ENCODE measurements at places on chromosomes 7 and 10. TPM values are rescaled to one million over a fixed set of nuclear protein-coding genes. Genes with fewer than 3 reads are reported as not detected.

GRCh38 chr7:3544202-3544601, 243.2 kb downstream of the SDK1 start:
- no peak for DNase-seq

DNA sequence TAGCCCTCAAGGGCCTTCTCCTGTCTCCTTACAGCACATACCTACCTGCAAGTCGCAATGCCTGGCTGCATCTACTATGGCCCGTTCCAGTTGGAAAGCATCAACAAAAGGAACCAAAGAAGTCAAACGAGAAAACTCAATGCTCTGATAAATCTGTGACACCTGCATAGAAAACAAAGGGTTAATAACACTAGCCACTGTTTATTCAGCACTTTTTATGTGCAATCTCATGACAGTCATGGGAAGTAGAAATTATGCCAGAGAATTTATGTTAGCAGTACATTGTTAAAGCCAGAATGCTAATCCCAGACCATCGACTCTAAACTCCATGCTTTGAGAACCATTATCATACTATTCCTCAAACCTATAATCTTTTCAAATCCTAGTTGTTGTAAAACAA, 21.1 kb downstream of the EIF3A start:
- DNase-seq = no peak

DNA sequence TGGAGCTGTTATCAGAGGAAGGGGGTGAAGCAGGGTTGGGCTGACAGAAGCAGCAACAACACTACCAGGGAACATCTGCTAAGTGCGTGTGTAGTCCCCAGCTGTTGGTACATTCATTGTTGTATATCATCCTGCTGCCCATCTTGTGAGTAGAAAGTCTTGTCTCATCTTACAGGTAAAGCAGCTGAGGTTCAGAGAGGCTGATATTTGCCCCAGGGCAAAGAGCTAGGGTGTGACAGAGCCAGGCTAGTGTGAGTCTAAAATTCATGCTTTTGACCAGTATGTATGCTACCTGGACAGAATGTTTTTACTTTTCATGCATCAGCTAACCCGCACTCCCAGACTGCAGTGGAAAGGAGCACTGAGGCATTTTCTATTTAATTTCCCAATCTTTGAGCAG, 221.6 kb downstream of the STK31 start:
- no peak for DNase-seq

- no peak for DNase-seq
Measured at GRCh38 chr7:159034988-159035387, 109.7 kb downstream of the VIPR2 start.

Gene RALA
- 45.9 TPM for polyA plus RNA-seq

DNA sequence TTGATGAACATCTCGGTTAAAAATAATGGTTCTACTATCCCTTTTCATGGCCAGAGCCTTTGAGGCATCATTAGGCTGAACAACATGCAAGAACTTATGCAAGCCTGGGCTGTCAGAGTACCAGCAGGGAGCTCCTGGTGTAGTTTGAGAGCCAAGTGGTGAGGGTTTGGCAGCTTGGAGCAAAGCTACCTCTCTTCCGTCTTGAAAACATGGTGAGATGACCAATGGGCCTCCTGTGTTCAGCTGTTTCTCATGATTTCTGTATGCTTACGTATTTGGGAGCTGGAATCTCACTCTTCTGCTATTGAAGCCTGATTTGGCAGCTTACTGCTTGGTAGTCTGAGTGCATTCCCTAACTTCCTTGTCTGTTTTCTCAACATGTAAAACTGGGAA, 150.4 kb downstream of the CXCL12 start:
- peak; percentile 32 for DNase-seq

DNA sequence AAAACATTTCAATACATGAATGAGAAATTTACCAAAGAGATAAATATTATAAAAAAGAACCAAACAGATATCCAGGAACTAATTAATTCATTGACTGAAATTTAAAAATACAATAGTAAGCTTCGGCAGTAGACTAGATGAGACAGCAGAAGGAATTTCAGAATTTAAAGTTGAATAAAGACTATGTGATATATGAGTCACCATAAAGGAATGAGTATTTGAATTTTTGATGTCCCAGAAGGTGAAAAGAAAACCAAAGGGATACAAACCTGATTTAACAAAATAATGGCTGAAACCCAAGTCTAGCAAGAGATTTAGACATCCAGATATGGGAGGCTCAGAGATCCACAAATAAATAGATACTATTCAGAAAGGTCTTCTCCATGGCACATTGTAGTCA, 623.9 kb upstream of the FOXK1 start:
- no peak for DNase-seq

Gene FKBP6
- polyA plus RNA-seq = 0.12 TPM

DNA sequence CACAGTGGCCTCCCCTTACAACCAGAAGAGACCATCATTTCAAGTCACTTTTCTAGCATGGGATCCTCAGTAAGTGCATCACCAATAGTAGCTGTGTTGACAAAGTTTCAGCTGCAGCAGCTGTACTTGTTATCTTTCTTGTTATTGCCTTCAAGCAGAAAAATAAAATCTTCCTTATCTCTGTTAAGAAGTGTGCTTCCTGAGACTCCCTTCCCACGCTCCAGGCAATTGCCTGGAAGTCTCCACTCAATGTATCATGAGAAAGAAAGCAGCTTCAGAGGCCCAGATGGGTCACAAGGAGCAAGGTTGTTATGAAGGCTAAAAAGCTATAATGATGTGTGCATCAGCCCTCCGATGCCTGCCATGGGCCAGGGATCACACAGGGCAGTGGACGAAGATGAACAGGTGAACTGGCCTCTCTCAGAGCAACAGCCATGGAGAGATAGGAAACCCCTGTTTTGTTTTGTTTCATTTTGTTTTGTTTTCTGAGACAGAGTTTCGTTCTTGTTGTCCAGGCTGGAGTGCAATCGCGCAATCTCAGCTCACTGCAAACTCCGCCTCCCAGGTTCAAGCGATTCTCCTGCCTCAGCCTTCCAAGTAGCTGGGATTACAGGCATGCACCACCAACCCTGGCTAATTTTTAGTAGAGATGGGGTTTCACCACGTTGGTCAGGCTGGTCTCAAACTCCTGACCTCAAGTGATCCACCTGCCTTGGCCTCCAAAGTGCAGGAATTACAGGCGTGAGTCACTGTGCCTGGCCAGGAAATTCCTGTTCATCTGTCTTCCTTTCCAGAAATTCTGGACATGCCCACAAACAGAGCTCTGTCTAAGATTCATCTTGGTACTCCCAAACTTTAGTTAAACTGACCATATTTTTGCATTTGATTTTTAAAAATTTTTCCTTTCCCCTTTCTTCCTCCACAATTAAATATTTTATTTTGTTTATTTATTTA, 340.5 kb downstream of the TNS3 start:
- no peak for DNase-seq

DNA sequence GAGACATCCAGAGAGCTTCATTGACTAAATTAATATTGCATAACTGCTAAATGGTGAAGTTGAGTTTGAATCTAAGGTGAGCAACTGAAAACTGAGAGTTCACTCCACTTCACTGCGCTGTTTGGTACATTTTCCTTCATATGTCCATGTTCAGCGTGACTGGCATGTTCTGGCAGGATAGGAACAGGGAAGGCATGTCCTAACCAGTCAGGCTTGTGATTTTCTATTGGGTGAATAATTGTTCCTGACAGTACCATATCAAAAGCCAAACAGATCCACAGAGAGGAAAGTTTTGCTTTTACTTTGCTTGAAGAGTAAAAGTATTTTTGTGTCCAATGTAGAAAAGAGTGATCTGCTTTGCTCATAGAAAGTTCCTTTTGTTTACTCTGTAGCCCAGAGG, 53.2 kb downstream of the WDFY4 start:
- DNase-seq = no peak

DNA sequence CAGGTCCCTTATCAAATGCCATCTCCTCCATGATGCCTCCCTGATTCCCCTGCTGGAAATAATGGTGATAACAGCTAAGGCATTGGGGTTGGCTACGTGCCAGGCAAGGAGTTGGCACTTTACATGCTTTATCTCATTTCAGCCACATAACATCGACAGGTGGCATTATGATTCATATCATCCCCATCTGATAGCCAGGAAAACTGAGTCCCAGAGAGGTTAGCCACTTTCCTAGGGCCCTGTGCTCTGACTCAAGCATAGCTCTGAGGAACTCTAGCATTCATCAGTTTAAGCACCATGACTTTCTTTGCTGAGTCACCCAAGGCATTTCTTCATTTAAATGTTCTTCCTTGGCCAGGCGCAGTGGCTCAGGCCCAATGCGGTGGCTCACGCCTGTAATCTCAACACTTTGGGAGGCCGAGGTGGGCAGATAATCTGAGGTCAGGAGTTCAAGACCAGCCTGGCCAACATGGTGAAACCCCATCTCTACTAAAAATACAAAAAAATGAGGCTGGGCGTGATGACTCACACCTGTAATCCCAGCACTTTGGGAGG, 6.6 kb downstream of the LEP start:
- DNase-seq = no peak

DNA sequence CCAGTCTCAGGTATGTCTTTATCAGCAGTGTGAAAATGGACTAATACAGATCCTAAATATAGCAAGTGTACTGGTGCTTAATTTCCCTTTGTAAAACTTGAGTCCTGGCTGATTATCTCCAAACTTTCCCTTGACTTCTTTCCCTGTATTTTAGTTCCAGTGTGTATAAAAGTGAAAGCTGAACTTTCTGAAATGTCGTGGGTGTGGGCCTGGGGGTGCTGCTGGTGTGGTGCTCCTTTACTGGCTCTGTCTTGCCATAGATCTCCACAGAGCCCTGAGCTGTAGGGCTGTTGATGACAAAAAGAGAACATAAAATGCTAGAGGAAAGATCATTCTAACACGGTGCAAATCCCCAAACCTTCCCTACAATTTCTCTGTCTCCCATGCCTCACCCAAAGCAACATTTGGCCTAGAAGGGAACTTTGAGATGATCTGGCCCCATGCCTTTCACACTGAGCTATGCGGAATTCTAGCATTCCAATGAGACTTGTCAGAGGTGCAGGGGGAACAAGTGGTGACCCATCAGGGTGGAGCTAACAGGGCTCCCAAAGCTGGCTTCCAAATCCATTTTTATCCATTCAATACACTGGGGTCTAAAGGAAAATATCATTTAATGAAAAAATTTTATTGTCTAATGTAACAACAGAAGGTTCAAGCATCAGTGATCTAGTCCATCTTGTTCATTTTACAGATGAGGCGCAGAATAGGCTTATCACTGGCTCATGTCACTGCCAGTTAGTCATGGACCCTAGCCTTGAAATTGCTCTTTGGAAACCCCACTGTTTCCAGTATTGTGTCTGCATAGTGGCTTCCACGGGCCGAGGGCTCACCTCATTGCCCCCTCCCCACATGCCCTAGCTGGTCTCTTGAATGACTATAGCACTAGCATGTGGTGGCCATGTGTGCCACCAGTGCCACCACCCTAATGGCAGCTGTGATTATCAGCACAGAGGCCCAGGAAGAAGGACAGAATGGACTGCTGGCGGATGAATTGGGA, 1000.9 kb downstream of the LRMDA start:
- no peak for DNase-seq

- DNase-seq = no peak
Measured at GRCh38 chr10:26735435-26735834, 37.9 kb downstream of the PDSS1 start.

- DNase-seq = peak; percentile 55
Measured at GRCh38 chr7:33831389-33832141, 73.8 kb upstream of the BMPER start.

Gene PCDH15
- 1.0 TPM for polyA plus RNA-seq

- no peak for DNase-seq
Measured at GRCh38 chr10:117226813-117227451, 14.0 kb upstream of the SLC18A2 start.

GRCh38 chr10:6473430-6473829, 106.6 kb downstream of the PRKCQ start:
- no peak for DNase-seq

All from hindlimb muscle (tissue), 1 donor.